ENCODE measurements at places on chromosomes 2 and 18.

DNA sequence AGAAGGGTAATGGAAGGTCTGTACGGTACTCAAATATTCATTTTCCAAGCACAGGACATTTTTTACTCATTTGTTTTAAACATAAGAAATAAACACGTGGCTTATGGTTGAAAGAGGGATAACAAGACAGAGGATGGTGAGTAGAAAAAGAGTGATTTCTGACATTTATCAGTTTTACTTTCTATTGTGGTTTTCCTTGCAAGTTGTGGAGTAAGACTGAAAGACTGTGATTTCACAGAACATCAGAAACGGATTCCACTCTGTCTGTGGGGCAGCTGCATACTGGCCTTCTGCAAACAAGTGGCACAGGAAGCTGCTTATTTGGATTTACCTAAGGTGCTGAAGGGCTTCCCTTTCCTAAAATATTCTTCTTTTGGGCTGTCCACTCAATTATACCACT is 122.2 kb upstream of the ITGB6 start:
- DNase-seq, result no peak

GRCh38 chr2:119550346-119550745 is 6.1 kb downstream of the CFAP221 start:
- DNase-seq, result no peak

DNA sequence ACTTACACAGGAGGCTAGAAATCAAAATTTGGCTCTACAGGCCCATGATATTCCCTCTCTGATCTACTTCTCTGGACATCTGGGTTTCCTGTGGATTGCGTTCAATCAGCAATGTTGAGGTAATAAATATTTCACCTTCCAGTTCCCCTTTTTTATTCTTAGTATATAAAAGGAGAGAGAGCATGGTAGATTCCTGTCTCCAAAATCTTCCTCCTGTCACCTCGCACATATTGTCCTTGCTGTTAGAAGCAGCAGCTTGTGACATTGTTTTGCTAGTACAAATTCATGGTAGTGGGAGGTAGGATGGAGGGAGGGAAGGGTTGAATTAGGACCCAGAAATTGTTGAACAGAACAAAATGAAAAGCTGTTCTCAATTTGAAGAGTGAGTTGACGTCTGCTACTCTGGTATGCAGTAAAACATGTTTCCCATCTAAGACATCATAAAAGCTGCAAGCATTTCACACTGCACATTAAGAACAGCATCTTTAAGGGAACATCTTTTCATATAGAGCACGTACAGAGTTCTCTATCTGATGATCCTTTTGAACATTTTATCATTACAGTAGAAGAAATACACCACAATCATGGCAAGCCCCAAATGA is 156.4 kb downstream of the RDH14 start:
- no peak for DNase-seq

GRCh38 chr18:11850821-11851145 is 430 bp upstream of the CHMP1B start:
- no peak for DNase-seq

- DNase-seq, result no peak
Measured at GRCh38 chr2:1492711-1493430, 79.6 kb downstream of the TPO start.

DNA sequence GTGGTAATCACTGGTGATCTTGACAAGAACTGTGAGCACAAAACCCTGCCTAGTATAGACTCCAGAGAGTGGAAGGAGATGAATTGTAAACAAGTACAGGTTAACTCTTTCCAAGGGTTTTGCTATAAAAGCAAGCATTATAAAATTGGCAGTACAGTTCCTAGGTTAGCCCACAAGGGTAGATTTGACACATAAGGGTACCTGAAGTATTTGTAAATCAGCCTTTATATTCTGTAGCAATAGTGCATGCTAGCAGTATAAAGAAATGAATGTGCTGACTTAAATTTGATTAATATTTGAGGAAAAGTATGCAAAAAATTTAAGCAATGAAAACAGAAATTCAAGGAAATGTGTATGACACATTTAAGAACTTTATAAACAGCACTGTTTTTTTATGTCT is 42.4 kb downstream of the SP3 start:
- DNase-seq, result no peak

- no peak for DNase-seq
Measured at GRCh38 chr2:126344493-126344892, 311.5 kb upstream of the GYPC start.

DNA sequence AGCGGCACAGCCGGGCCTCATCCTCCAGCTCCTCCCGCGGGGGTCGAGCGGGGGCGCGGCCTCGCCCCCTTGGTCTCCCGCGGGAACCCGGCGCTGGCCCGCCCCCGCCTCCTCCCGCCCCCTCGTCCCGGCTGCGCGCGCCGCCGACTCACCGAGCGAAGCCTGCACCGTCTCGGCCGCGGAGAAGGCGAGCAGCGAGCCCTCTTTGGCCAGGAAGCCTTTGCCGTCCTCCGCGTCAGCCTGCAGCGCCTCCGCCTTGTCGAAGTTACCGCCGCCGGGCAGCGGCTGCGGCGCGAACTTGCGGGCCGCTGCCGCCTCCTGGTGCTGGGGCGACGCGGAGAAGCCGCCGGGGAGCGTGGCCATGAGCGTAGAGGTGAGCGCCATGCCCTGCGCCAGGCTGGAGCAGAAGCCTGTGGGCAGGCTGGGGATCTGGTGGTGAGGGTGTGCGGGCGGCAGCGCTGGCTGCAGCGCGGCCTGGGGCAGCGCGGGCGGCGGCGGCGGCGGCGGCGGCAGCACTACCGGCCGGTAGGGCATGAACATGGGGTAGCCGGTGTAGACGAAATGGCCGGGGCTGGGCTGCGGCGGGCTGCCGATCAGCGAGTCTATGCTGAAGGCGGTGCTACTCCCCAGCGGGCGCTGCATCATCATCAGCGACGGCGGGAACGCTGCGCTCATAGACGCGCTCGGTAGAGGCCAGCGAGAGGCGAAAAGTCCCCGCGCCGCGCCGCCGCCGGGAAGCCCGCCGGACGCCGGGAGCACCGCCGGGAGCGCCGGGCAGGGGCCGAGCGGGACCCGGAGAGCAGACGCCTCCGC is 683 bp downstream of the GBX2 start:
- no peak for DNase-seq

DNA sequence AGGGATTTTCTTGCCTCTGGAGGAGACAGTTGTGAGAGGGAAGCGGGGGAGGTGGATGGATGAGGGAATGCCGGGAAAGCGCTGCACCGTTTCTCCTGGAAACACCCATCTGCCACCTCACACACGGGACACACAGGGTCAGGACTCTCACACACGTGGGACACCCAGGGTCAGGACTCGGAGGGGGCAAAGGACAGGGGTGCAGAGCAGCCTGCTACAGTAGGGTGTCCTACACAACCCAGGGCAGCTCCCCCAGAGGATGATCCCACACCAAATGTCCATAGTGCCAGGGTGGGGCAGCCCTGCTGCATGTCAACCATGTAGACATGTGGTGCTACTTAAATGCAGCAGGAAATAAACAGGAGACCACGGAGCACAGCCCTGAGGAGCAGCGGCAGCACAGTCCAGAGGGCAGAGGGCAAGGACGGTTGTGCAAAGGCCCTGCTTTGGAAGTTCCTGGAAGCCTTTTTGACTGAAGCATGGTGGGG is 5.1 kb downstream of the RAMP1 start:
- no peak for DNase-seq

DNA sequence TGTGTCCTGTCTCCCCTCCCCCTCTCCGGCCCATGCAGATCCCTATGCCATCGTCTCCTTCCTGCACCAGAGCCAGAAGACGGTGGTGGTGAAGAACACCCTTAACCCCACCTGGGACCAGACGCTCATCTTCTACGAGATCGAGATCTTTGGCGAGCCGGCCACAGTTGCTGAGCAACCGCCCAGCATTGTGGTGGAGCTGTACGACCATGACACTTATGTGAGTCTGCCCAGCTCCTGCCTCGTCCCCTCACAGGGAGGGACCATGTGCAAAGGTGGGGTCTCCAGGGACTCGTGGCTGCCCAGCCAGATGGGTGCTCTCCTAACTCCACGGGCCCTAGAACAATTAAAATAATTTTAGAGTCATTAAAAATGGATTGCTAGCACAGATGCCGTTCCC is 145.2 kb downstream of the DYSF start:
- no peak for DNase-seq

DNA sequence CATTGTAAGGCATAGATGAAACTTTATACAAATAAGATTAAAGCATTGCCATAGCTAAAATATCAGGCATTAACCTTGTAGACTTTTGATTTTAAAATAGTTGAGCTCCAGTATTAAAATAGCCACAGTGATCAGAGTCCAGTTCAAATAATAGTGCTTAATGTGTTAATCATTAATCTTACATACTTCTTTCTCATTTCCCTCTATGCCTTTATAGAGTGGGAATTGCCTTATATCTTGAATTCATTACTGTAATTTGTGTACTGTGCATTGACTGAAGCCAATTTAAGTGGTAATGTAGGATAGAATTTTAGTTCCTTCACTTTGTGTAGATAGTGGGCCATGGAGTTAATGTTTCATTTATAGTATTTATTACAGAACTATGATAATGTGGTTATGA is 549.2 kb upstream of the VWC2L start:
- DNase-seq, result no peak

DNA sequence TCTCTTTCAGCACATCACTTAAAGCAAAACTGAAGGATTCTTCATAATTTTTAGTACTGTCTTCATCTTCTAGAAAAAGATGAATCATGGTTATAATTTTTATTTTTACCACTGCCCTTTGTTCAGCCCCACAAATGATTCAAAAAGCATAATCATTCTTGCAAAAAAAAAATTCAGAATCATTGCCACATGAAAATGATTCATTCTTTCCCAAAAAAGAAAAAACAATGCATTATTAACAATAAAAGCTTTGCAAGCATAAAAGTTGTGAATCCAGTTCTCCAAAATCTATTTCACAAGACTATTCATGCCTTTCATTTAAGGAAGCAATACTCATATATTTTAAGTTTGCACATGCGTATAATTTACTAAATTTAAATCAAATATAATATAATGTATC is 204.8 kb downstream of the RBM43 start:
- no peak for DNase-seq

GRCh38 chr2:61177727-61178549 is 15.9 kb downstream of the C2orf74 start:
- DNase-seq, result peak; percentile 29

DNA sequence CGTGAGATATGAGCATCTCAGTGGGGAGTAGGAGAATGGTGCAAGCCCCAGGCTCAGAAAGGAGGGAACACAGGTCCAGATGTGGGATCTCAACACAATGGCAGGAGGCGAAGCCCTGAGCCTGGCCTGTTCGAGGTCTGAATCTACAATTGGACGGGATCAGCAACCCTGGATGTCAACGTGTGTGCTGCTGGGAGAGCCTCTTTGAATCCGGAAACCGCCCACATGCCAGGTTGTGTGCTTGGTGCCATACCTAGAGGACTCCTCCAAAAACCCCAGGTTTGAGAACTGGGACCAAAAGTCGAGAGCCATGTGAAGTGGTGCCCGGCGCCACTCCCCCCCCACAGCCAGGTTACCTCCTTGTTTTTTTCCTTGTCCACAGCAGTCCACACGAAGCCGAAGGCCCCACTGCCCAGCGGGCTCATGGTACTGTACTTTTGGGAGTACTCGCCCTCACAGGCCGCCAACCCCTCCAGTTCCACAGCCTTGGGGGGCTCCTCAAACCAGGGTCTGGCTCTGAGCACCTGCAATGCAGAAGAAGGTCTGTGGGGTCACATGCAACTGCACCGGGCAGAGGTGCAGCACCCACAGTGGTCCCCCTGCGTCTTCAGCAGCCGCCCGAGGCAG is 20.4 kb upstream of the MTERF4 start:
- DNase-seq, result no peak

DNA sequence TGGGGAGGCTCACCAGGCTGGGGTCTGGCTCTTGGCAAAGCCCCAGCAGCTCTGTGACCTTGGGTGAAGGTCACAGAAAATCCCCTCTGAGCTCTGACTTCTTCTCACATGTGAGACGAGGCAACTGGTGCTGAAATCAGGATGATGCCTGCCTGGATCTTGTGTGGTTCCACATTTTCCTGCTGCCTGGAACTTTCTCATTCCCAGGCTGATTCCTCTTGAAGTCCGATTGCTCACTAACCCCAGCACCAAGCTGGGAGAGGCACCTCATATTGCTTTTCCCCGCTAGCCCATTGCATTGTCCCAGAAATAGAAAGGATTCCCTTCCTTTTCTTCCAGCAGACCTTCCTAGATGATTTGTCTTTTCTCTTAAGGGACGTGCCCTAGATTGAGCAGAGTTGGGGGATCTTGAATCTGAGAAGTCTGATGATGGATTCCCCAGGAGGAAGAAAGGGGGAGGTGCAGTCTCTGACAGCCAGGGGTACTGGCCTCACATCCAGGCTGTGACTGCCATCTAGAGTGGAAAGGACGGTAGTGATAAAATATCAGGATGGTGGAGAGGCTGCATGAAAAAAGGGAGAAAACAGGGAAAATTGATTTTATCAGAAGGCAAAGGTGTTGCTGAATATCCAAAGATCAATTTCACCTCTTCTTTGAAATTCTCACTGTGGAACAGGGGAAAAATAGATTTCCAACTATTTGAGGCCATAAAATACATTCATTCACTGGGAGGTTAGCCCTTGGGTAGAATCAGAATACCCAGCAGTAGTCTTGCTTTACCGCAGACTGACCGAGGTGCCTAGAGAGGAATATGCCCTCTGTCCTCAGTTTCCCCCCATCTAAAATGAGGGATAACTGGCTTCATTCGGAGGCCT is 96.3 kb downstream of the FAM210A start:
- DNase-seq, result peak; percentile 79

- DNase-seq, result no peak
Measured at GRCh38 chr2:218036371-218036770, 32.7 kb upstream of the RUFY4 start.

DNA sequence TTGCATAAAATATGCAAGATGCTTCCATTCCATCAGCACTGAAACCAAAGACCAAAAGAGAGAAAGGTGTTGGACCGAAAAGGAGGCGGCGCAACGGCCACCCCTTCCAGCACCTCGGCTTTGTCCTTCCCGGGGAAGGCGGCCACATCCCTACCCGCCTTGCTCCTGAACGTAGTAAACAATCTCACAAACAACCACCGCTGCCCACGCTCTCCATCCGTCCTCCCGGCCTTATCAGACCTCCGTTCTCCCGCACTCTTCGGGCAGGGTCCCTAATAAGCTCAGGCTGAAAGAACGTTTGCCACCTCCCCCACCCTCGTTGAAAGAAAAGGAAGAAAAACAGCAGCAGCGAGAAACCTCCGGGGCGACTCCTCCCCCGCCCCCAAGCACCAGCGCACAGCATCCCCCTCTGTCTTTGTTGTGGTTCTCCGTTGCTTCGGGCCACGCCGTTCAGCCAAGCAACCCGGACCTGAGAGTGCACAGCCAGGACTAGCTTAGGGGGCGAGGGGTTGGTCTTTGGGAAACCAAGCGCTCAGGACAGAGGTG is 4.4 kb downstream of the EVX2 start:
- no peak for DNase-seq
